ENCODE measurements at places on chromosomes 11 and 22.

- DNase-seq, result no peak
These were observed 35.7 kb upstream of the CLDN5 start for GRCh38 chr22:19559956-19560355.

DNA sequence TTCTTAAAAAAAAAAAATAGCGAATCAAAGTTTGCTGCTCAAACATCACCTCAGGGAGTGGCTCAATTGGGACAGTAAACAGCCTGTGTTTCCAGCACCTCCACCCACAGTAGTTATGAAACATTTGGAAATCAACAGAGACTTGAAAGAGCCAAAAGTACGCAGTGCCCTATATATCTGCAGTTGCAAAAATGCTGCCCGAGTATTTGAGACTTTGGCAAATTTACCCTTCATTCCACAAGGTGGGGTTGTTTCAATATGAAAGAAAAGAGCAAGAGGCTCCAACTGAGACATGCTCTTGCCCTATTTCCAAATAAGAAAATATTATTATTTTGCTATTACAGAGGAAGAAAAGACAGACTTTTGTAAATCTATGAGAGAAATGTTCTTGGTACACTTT lies 851.1 kb upstream of the RAG2 start:
- DNase-seq, result no peak

DNA sequence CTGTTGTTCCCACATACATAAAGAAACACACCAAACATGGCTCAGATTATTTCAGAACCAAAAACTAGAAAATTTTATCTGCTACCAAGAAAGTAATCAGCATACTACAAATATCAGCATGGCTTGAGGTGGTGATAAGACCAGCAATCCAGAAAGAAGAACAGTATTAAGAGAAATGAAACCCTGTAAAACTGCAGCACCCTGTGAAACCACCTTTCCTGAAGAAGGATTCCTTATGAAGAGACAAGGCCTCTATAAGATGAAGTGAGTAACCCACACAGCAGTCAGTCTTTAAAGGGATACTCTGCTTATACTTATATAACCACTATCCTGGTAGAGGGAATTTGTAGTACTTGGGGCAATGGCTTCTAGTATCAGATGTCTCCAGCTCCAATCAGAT lies 49.9 kb downstream of the RSF1 start:
- no peak for DNase-seq

GRCh38 chr11:111942829-111943228 lies 5.7 kb downstream of the DIXDC1 start:
- no peak for DNase-seq

GRCh38 chr11:44851496-44851895 lies 99.2 kb downstream of the TP53I11 start:
- DNase-seq, result no peak

DNA sequence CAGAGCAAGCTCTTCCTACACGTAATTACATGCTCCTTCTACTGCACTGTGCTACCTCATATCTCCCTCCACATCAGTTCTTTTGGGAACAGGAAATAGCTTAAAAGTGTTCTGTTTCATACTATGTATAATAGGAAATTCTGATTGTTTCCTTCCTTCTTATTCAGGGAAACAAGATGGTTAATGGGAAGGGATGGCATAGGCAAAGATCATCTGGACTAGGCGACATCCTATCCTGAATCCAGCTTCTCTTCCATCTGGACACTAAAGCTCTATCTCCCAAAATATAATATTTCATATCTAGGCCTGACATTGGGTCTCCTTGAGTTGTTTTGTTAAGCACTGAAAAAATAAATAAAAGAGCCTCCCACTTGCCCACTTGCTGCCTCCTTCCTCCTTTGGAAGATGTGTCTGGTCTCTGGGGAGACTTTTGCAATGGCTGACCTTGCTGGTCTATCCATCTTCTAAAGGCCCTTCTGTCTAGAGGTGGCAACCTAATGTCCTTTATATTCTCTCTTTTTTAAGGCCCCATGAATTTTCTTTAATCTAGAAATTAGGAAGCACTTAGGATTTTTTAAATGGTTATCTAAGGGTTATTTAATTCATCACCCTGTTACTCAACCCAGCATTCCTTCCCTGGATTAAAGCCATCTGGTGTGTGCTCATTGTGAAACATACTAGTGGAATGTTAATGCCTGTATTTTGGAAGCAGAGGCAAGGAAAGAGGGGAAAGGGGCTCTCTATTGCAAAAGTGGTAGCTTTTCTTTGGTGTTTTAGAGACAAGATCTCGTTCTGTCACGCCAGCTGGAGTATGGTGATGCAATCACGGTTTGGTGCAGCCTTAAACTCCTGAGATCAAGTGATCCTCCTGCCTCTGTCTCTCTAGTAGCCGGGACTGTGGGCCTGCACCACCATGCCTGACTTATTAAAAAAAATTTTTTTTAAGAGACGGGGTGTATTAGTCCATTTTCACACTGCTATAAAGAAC lies 20.6 kb downstream of the CLMP start:
- DNase-seq, result no peak

DNA sequence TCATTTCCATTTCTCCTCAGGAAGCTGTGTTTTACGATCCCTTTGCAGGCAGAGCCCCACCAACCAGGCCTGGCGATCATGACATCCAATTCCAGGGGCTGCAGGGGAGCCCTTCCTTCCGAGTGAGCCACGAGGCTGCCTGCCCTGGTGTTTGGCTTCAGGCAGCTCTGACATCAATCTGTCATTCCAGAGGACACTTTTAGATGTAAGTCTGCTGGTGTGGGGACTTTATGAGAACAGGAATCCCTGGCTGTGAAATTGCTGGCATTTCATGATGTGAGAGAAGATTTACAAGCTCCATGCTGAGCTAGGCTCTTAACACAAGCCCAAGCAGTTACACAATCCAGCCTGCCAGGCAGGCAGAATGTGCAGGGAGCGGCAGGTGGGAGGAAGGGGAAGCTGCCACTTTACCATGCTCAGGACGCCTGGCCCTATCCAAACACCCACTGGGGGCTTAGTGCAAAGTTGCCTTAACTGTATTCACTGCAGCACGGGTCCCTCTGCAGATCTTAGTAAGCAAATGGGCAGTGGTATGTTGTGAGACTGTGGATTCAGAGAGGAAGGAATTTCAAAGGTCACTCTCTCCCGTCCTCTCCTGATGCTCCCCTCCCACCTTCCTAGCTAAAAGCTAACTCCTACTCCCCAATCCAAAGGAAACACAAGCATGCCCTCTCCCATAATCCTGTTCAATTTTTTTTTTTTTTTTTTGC lies 43.4 kb upstream of the MICAL2 start:
- no peak for DNase-seq

DNA sequence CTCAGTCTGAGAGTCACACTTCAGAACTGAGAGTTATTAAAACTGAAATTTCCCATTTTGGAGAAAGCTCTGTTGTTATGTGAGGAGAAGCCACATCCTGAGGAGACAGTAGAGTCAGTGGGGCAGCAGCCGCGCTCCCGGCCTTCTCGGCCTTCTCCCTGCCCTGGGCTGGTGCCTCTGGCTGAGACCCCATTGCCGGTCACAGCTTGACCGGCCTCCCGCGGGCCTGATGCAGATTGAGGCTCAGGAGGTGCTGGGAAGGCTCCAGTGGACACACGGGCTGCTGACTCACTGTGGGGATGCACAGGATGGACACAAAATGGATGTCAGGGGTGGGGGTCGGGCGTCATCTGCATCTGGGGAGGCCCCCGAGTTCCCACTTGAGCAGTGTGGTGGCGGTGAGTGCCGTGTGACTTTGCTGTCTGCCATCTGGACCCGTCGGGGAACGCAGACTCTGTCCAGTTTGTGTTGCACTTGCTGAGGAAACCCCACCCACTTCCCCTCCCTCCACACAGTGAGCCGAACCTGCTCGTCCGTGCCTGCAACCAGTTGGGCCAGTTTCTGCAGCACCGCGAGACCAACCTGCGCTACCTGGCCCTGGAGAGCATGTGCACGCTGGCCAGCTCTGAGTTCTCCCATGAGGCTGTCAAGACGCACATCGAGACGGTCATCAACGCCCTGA lies 50.1 kb downstream of the MUC6 start:
- DNase-seq, result no peak

DNA sequence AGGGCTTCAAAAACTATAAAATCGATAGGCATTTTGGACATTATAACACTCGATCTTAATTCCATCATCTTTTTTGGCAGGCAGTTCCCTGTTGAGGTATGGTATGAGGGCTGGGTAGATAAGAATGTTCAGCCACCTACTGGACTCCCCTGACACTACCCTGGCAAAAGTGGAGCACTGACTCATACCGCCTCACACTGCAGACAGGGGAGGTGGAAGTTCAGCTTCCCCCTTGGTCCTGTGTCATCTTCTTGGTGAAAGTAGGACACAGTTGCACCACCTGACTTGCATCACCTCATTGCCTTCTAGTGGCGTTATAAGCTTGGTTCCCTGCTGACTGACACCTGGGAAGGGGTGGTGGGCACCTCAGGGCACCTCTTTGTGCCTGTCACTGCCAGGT lies 30.4 kb downstream of the PAAF1 start:
- DNase-seq, result no peak

DNA sequence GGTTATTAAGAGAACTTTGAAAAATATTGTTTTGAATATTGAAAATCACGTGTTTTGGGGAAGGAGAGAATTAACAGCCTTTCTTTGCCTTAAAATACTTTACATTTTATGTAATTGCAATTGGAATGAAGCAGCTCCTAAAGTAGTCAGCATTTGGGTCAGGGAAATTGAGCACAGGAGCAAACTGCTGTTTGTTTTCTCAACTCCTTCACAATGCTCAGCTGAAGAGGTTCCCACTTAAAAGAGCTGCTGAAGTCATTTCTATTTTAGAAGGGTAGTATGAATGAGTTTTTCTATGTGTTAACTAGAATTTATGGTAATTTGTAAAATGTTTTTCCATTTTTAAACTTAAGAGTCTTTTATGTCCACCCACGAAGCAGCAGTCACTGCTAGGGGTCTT lies 8.1 kb upstream of the UCP2 start:
- no peak for DNase-seq

GRCh38 chr22:32286290-32286840 lies 31.2 kb upstream of the SLC5A4 start:
- no peak for DNase-seq

DNA sequence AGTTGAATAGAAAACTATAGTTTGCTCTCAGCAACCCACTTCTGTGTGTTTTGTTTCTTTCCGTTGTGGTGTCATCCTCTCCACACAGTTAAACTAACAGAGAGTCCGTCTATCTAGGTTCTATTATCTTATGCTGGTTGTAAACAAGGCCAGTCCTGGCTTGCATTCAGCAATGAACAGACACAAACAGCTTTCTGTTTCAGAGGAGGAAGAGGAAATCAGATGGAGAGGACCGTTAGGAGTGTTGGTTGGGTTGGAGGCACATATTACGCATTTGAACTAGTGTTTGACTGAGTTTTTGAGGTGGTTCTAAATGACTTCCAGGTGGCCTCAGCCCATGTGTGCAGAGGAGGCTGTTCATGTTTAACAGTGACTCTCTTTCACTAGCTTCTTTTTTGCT lies 129.5 kb upstream of the SORL1-AS1 start:
- no peak for DNase-seq

DNA sequence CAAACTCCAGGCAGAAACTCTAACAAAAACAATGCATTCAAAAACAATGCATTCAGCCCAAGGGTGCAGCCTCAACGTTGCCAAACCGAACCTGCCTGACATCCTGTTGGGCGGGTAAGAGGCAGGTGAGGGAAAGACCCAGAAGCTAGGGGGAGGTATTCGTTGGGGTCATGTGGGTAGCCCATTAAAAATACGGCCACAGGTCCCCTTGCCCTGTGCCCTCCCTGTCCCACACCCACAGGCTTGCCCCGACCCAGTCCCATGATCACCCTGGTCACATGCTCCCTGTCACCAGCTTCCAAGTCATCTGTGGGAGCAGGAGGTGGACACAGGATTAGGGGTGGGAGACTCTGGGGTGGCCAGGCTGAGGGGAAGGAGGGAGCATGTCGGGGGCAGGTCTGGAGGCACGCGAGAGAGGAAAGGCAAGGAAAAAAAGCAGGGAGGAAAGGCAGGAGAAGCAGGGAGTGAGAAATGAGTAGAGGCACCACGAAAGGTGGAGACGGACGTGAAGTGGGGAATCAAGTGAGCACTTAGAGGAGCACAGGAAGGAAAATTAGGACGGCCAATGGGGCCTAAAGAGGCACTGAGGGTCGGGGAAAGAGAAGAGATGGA lies 683 bp downstream of the PLA2G6 start:
- DNase-seq, result no peak

GRCh38 chr11:2360081-2360642 lies 16.9 kb upstream of the CD81 start:
- no peak for DNase-seq

DNA sequence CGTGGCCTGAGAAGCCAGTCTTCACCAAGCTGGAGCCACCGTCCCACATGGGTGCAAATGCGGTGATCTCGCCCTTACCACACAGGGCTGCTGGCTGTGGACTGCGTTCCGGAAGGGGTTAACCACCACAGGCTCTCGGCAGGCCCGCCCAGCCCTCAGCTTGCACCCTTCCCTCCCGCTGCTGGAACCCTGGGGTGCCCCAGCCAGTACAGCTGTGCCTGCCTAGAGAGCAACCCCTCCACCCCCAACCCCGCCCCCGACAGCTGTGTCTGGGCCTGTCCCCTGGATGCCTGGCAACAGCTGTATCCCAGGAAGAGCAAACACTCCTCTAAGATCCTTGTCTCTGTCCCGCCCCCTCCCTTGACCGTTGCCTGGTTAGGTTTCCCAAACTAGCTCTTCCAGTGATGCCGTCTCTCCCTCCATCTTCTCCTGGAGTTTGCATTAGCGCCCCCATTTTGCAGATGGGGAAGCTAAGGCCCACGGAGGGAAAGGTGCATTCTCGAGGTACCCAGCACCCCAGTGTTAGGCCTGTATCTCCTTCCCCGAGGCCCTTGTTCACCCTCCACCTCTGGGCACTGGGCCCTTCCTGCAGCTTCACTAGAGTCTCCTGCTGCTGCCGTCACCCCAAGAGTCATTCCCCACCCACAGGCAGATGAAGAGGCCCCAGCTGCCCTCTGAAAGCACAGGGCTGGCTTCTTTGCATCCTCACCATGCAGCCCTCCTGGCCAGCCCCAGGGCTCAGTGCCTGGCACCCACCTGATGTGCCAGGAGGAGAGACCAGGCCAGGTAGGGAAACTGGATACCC lies 12.6 kb upstream of the COX8A start:
- DNase-seq, result peak; percentile 64

- no peak for DNase-seq
These were observed 164.8 kb upstream of the GRK3 start for GRCh38 chr22:25399649-25400151.

- DNase-seq, result no peak
These were observed 453.5 kb downstream of the MIAT start for GRCh38 chr22:27110665-27111451.

DNA sequence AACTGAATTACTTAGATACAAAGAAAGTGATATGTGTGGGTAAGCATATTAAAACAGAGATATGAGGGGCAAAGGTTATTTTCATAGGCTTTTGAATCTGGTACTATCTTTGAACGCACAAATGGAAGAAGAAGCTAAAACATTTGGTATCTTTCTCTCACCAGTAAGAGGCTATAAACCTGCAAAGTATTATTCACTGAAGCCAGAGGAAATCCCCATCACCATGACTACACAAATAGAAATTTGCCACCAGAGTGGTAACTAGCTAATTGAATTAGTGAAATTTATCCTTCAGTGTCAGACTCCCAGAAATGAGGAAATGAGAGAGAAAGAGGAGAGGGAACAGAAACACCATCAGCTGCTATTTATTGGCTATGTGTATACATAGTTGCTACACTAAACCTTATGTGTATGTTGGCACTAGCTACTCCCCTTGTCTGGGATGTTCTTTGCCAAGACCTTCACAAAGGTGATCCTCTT lies 503.4 kb downstream of the DLG2 start:
- DNase-seq, result no peak

- DNase-seq, result no peak
These were observed 15.0 kb downstream of the STARD10 start for GRCh38 chr11:72778535-72779494.
